H1 (cell line): ENCODE measurements at places on chromosomes 6 and 20. TPM values are rescaled to one million over a fixed set of nuclear protein-coding genes. Genes with fewer than 3 reads are reported as not detected.

- no peak for DNase-seq
These were observed 625.9 kb upstream of the FLRT3 start for GRCh38 chr20:14963262-14963663.

DNA sequence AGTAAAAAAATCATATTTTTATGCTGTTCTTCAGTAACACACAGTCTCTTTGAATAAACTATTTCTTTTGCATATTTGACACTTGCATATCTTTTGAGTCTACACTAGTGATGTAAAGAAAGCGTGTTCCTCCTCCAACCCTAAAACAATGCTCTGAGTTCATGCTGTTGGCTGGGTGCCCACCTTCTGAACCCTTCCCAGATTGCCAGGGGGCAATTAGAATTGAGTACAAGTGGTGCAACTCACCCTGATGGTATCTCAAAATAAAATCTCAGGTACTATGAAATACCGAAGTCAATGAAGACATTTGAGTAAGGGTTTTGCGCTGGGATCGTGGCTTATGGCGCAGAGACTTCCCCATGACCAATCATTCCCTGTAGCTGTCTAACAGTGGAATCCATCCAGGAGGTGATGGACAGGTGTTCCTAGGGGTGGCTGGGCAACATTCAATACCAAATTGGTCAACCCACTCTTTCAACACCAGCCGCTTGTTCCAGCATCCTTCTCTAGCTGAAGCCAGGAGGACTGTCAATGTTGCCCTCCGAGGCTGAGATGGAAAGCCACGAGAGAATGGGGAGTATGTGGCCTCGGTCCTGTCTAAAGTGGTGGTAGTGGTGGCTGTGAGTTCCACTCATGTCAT lies 94.4 kb upstream of the ZNFX1 start:
- no peak for DNase-seq

The PSORS1C1 gene
- 0.12 and 0.30 TPM in 2 replicates for polyA plus RNA-seq

- no peak for DNase-seq
These were observed 2.8 kb downstream of the CITED2 start for GRCh38 chr6:139371421-139372203.

GRCh38 chr6:131594074-131594473 lies 21.0 kb downstream of the ARG1 start:
- DNase-seq = no peak

The SLC44A4 gene
- 7.0 and 7.1 TPM in 2 replicates for polyA plus RNA-seq

DNA sequence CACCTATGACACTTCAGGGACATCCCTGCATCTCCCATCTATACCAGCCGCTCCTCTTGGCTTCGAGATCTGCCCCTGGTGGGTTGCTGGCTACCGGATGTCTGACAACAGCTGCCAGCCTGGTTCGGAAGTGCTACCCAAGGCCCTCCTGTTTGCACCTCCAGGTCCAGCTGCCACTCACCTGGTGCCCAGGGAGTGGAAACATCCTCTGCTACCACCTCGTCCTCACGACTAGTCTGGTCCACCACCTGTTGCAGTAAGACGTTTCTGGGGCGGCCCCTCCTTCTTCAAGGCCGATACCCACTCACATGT lies 8.3 kb upstream of the PCMTD2 start:
- no peak for DNase-seq

The ZCCHC3 gene
- 33.7 and 34.0 TPM in 2 replicates for polyA plus RNA-seq

The PHF10 gene
- polyA plus RNA-seq = 8.9 and 15.6 TPM in 2 replicates

DNA sequence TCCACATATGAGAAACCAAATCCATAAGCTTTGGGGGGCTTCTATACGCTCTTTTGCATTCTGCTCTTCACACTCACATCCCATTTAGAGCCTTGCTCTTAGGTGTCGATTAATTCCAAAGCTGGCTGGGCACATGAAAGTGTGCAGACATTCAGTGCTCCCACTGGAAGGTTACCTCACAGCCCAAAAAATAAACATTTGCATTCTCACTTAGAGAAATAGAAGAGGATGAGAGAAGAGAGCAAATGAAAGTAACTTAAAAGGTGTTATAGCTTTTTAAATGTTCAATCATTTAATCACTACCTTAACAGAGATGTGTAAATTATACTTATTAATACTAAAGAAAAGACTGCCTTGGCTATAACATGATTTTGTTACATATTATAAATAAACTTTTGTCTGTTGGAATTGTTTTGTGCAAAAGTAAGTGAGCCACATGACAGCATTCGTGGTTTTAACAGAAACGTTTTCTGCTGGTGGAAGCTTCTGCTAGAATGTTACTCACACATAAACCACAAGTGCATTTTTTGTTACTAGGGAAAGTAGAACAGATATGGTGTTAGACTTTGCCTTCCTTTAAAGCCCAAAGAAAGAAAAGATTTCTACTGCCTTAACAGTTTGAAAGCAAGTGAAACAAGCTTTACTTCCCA lies 116.7 kb downstream of the SIM1 start:
- DNase-seq = no peak

GRCh38 chr6:27133281-27134227 lies 113.9 kb upstream of the PRSS16 start:
- peak; percentile 81 for DNase-seq

- DNase-seq = no peak
These were observed 1.2 kb downstream of the KAT14 start for GRCh38 chr20:18138639-18139583.

The JPH2 gene
- 0.59 and 0.83 TPM in 2 replicates for polyA plus RNA-seq

The CLPSL2 gene
- polyA plus RNA-seq = 3.2 and 3.4 TPM in 2 replicates

DNA sequence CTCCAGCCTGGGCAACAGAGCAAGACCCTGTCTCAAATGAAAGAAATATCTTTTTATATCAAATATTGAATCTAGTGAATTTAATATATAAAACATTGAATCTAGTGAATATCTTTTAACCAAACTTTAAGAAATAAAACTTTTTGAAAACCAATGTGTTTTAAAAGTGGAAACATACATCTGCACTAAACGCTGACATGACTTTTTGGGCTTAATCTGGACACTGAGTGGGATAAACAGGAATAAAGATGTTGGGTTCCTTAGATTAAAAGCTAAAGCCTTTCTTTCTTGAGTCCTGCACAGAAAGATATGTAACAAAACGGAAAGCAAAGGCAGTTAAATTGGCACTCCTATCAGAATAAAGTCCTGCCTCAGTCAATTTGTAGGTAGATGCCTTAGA lies 190.2 kb downstream of the ARHGAP18 start:
- DNase-seq = no peak

DNA sequence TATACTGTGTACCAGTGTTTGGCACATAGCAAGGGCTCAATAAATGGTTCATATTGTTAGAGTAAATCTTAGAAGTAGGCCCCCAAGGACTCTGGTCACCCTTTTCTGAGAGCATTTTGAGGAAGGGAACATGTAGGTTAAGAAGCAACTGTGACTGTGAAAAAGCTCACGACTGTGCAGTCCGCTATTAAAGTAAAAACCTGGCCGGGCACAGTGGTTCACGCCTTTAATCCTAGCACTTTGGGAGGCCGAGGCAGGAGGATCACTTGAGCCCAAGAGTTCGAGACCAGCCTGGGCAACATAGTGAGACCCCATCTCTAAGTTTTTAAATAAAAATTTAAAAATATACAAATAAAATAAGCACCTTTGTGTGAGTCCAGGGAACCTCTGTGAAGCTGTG lies 5.0 kb downstream of the ZDHHC14 start:
- no peak for DNase-seq

GRCh38 chr6:109295109-109295773 lies 87.0 kb downstream of the CD164 start:
- no peak for DNase-seq

DNA sequence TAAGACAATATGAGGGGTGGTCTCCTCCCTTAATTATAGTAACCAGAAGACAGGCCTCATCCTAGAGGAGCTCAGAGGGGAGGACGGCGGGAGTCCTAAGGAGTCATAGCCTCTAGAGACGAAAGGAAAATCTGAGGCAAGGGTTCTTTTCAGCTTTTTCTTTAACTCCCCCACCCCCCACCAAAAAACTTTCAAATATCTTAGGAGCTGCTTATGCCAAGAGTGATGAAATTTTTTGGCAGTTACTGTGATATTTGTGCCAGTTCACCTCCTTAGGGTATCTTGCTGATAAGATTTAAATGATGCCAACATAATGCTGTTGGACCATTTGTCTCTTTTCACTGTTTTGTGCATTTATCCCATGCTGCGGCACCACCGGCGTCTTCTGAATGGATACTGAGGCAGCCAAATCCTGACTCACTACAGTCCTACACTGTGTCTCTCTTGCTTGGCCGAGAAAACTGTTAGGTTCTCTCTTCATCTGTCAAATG lies 44.5 kb upstream of the DSE start:
- no peak for DNase-seq

The POLR3F gene
- 2.8 and 5.7 TPM in 2 replicates for polyA plus RNA-seq

- no peak for DNase-seq
These were observed 36.3 kb downstream of the RNF146 start for GRCh38 chr6:127302728-127303660.

The PRICKLE4 gene
- 0.32 and 0.38 TPM in 2 replicates for polyA plus RNA-seq

DNA sequence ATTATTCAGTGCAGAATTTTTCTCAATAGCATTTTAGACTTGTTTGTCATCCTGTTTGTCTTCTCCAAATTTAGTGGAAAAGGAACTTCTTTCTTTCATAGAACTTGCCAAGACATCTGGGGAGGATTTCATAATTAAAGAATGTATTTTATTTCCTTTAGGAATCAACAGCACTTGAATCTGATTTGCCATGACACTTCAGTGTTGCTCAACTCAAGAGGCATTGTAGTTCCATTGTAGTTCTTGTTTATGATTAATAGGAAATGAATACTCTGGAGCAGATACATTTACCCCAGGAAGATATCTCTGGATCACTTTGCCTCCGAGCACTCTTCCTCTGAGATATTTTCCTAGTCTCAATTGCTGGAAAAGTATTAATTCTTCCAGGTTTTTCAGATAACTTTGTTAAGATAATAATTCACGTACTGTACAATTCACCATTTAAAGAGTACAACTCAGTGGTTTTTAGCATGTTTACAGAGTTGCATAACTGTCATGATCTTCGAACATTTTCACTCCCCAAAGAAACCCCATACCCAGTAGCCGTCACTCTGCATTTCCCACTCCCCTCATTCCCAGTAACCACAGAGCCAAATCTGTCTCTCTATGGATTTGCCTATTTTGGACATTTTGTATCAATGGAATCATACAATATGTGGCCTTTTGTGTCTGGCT lies 29.7 kb downstream of the AKAP12 start:
- no peak for DNase-seq

The PTK7 gene
- 110 and 133 TPM in 2 replicates for polyA plus RNA-seq

GRCh38 chr6:12490351-12490903 lies 200.3 kb downstream of the EDN1 start:
- no peak for DNase-seq

DNA sequence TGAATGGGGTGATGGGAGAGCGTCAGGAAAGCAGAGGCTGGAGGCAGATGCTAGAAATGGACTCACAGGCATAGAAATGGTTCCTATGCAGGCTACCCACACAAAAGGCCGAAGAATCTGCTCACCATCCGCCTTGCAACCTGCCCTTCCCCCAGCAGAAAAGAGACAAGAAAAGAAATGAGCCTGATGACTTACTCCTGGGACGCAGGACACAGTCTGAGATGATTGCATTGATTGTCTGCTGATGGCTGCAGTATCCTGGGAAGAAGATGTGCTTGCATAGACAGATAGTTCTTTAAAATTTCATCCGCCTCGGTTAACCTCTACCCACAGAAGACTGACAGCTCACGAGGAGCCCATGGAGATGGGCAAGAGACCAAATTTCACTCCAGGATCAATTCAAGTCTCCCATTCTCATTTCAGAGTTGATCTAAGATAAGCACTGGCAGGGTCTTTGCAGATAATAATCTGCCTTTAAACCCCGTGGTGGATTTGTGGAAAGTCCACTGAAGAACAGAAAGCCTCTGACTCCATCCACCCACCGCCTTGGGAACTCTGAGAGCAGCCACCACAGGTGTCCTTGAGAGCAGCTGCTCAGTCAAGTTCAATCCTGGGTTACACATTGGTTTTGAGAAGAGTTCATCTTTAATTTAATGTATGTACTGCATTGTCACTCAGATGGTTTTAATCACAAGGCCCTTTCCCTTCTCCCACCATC lies 7.2 kb downstream of the AGPAT4 start:
- peak; percentile 32 for DNase-seq

The RIPPLY2 gene
- polyA plus RNA-seq = 1.3 and 1.5 TPM in 2 replicates

DNA sequence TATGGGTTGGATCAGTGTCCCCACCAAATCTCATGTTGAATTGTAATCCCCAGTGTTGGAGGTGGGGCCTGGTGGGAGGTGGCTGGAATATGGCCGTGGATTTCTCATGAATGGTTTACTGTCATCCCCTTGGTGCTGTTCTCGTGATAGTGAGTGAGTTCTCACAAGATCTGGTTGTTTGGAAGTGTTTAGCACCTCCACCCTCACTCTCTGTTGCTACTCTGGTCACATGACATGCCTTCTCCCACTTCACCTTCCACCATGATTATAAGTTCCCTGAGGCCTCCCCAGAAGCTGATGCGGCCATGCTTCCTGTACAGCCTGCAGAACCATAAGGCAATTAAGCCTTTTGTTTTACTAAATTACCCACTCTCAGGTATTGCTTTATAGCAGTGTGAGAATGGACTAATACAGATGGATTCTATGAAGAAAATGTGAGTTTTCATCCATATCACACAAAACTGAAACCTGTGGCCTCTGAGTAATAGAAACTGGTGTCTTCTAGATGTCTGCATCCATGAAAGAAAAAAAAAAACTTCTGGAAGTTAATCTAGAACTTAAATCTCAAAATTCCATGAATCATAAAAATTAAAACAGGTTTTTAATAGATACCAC lies 39.3 kb downstream of the MBOAT1 start:
- no peak for DNase-seq

The NOX3 gene
- not detected in 2 replicates for polyA plus RNA-seq

DNA sequence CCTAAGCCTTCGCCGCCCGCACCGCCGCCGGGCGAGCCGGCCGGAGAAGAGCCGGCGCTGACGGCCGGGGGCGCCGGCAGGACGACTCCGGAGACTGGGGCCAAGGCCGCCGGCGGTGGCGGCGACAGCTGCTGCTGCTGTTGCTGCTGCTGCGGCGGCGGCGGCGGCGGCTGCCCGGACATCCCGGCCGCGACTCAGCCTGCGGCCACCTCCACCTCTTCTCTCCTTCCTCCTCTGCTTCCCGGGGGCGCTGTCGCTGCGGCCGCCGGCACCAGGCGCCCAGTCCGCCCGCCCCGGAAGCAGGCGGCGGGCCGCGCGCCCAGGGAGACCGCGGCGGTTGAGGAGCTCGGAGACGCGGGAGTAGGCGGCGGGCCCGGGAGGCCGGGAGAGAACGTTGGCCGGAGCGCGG lies 307 bp downstream of the RANBP9 start:
- no peak for DNase-seq

DNA sequence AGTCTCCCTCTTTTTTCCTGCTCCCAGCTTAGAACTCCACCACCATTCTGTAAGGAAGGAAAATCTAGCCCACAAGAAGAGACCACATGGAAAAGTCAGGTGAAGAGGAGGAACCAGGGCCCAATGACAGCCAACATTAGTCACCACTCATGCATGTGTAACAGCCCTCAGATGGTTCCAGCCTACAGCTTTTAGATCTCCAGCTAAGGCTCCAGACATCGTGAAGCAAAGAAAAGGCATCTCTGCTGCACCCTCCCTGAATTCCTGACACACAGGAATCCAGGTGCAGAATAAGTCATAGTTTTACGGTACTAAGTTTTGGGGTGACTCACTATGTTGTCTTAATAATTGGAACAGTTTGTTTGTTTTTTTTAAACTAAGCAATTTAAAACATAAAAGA lies 25.5 kb downstream of the DCDC2 start:
- no peak for DNase-seq

The SRSF12 gene
- 1.8 and 2.6 TPM in 2 replicates for polyA plus RNA-seq

The IPCEF1 gene
- 0.05 and 0.41 TPM in 2 replicates for polyA plus RNA-seq
